ENCODE measurements at places on chromosomes 2 and 18. TPM values are rescaled to one million over a fixed set of nuclear protein-coding genes. Genes with fewer than 3 reads are reported as not detected.
A peak's percentile ranks its signal among the peaks of the same experiment; 100 is the strongest.

GRCh38 chr2:99725820-99726219 is 236.0 kb upstream of the REV1 start:
- H3K4me1 ChIP-seq = peaks cover 5% of the 10 kb centered on the region
- H3K27ac ChIP-seq = no peak overlapping the region
- no peaks in the 10 kb centered on the region for H3K36me3 ChIP-seq
- H3K4me3 ChIP-seq = no peak overlapping the region

DNA sequence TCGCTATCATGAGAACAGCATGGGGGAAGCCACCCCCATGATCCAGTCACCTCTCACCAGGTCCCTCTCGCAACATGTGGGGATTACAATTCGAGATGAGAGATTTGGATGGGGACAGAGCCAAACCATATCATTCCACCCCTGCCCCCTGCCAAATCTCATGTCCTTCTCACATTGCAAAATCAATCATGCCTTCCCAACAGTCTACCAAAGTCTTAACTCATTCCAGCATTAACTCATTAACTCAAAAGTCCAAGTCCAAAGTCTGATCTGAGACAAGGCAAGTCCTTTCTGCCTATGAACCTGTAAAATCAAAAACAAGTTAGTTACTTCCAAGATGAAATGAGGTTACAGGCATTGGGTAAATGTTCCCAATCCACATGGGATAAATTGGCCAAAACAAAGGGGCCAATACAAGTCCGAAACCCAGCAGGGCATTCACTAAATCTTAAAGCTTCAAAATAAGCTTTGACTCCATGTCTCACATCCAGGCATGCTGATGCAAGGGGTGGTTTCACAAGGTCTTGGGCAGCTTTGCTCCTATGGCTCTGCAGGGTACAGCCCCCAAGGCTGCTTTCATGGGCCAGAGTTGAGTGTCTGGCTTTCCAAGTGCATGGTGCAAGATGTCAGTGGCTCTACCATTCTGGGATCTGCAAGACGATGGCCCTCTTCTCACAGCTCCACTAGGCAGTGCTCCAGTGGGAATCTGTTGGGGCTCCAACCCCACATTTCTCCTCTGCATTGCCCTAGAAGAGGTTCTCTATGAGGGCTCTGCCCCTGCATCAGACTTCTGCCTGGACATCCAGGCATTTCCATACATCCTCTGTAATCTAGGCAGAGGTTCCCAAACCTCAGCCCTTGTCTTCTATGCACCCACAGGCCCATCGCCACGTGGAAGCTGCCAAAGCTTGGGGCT is 14.8 kb downstream of the TAF1B start:
- no peaks in the 10 kb centered on the region for H3K36me3 ChIP-seq
- H3K4me1 ChIP-seq = no peaks in the 10 kb centered on the region
- H3K27ac ChIP-seq = no peak overlapping the region

- H3K4me1 ChIP-seq = peaks cover 13% of the 10 kb centered on the region
- H3K4me3 ChIP-seq = no peak overlapping the region
- H3K36me3 ChIP-seq = no peaks in the 10 kb centered on the region
- DNase-seq = peak; percentile 55
- peak overlapping the region; percentile 68 for H3K27ac ChIP-seq
- H3K27me3 ChIP-seq = no peaks in the 10 kb centered on the region
Observed at GRCh38 chr2:225842939-225843338, 443.4 kb downstream of the NYAP2 start.

DNA sequence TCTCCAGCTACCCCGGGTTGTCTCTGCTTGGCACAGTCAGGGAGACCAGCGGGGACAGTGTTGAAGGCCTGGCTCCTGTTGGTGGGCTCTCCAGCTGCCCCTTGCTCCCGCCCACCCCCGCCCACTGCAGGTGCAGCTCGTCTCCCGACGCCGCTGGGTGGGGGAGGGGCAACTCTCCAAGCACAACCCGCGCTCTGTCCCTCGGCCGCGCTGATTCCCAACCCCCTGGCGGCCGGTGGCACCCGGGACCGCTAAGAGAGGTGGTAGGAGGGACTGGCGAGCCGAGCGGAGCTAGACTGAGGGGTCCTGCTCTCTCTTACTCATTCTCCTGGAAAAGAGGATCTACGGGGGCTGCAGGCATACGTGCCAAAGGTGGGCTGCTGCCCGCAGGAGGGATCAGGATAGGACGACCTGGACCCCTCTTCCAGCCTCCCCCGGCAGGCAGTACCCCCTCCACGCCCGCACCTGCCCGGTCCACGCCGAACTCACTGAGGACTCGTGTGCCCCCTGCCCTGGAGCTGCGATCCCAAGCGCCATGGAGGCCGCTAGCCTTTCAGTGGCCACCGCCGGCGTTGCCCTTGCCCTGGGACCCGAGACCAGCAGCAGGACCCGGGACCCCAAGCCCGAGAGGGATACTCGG is 44.5 kb downstream of the DDX18 start:
- H3K36me3 ChIP-seq = no peaks in the 10 kb centered on the region
- H3K4me1 ChIP-seq = no peaks in the 10 kb centered on the region
- H3K27ac ChIP-seq = no peak overlapping the region
- DNase-seq = no peak

Gene EPB41L3
- total RNA-seq = 75.4 TPM

Gene CFC1
- not detected for total RNA-seq

DNA sequence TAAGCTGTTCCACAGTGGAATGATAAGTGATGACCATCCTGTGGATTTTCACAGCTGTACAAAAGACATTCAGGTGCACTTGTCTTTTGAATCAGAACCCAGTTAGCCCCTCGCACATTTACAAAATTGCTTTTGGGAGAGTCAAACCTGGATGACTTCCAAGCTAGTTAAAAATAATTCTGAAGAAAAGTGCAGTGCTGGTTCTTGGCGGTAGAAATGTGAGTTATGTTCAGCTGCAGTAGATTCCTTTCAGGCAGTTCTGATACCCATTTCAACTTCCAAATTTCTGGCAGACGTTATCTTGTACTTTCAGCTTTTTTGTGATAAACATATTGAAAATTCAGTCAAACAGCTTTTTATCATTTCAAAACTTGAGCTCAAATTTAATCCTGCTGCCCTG is 324.7 kb downstream of the NRXN1 start:
- H3K4me1 ChIP-seq = no peaks in the 10 kb centered on the region
- H3K27ac ChIP-seq = no peak overlapping the region
- no peak for DNase-seq
- no peaks in the 10 kb centered on the region for H3K27me3 ChIP-seq
- no peaks in the 10 kb centered on the region for H3K36me3 ChIP-seq

GRCh38 chr2:215828528-215829184 is 184.7 kb downstream of the MREG start:
- H3K4me1 ChIP-seq = no peaks in the 10 kb centered on the region
- H3K36me3 ChIP-seq = no peaks in the 10 kb centered on the region
- H3K27me3 ChIP-seq = no peaks in the 10 kb centered on the region
- H3K27ac ChIP-seq = no peak overlapping the region
- H3K4me3 ChIP-seq = no peak overlapping the region

DNA sequence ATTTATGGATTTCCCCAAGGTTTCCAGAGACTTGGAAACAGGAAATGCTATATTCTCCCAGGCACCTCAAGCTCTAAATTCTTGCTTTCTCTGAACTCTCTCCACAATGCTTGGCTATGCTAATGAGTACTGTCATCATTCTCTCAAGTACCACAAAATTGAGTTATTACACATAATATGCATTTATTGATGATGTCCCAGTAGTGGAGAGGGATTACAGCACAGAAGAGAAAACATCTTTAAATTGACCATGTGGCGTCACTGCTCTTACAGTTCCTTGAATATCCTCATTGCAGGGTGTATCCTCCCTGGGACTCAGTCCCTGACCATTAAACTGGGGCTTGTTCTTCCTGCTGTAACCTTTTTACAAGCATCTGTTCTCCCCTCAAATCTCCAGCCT is 681.1 kb upstream of the FANCL start:
- H3K27me3 ChIP-seq = no peaks in the 10 kb centered on the region
- H3K4me1 ChIP-seq = no peaks in the 10 kb centered on the region
- DNase-seq = no peak
- H3K4me3 ChIP-seq = no peak overlapping the region

GRCh38 chr2:224837066-224837465 is 120.9 kb upstream of the CCDC195 start:
- DNase-seq = no peak
- H3K27ac ChIP-seq = no peak overlapping the region
- no peak overlapping the region for H3K4me3 ChIP-seq

GRCh38 chr2:180677200-180677599 is 303.2 kb upstream of the UBE2E3 start:
- H3K4me1 ChIP-seq = no peaks in the 10 kb centered on the region
- DNase-seq = no peak
- H3K36me3 ChIP-seq = no peaks in the 10 kb centered on the region
- H3K27me3 ChIP-seq = peaks cover 4% of the 10 kb centered on the region

All from uterus (tissue), 4 donors.